ENCODE measurements at places on chromosomes 13 and 19.

DNA sequence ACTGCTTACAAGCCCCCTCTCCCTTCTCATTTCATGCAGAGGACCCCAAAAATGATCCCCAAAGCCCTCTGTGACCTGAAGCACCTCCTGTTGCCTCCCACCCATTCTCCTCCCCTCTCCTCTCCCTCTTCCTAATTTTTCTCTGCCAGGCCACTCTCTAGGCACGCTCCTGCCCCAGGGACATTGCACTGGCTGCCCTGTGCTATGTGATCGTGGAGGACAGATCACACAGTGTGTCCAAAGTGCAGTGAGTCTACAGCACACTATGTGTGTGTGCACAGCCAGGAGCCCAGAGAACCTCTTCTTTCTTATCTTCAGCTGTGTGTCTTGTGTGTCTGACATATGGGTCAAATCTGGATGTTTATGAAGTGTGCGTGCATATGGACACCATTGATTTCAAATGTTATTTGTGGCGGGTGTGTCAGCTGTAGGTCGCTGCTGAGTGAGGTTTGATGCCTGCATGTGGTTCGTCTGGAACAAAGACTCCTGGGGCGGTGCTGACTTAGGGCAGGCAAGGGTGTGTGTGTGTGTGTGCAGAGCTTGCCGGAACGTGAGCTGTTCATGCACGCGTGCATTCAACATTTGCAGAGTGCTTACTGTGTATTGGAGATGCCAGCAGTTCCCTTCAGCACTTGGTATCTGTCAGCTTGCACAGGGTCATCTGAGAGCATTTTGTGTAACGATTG, 2.1 kb upstream of the KLHL26 start:
- no peak for DNase-seq

- no peak for DNase-seq
Observed at GRCh38 chr19:50794876-50795663, 4.9 kb downstream of the ACP4 start.

DNA sequence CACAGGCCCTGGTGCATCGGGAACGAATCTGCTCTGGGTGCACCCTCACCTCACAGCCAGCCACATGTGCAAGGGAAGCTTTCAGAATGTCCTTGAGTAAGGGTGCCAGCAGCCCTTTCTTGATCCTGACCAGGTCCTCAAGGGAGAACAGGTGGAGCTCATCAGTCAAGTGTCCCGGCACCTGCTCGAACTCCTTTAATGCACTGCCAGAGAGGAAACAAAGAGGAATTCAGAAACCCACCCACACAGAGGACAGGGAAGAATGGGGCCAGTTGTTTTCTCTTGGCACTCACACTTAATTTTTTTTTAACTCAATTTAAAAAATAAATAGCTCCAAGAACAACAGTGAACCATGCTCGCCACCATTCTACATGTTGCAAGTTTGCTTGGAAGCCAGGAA, 41.7 kb downstream of the RUBCNL start:
- no peak for DNase-seq

DNA sequence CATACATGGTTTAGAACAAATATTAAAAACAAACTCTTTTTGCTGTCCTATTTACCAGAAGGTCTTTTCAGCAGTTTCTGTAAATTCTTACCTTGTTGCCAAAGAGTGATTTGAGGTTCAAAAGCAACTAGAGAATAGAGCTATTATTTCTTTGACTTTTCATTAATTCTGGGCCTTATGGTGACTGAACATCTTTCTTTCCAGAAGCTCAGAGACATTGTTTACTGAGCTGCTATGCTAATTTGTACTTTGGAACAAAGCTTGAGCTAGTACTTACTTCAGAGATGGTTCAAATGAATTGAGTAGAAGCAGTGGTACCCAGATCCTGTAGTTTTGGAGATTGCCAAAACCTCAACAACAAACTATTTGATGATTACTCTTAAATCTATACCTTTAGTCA, 331.2 kb downstream of the SPRY2 start:
- DNase-seq, result no peak

- DNase-seq, result no peak
Observed at GRCh38 chr19:979318-979741, 4.8 kb upstream of the WDR18 start.

GRCh38 chr13:24161010-24161775, 673 bp downstream of the SPATA13 start:
- peak; percentile 22 for DNase-seq

DNA sequence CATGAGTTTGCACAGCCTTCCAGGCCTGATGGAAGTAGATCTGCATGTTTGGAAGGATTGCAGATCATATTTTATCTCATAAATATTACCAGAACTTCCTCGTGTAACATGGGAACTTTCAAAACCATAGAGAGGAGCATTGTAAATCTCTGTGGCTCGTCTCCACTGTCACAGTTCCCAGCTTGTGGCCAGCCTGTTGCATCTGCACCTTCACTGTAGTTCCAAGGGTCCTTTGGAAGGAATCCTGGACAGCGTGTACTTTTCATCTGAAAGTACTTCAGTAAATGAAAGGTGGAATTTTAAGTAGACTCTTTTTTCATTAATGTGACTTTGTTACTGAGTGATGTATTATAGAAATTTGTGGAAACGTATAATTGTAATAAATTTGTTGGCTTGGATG, 105.4 kb downstream of the ATP11A start:
- DNase-seq, result no peak

- DNase-seq, result no peak
Observed at GRCh38 chr19:24159707-24160106, 72.7 kb downstream of the ZNF254 start.

DNA sequence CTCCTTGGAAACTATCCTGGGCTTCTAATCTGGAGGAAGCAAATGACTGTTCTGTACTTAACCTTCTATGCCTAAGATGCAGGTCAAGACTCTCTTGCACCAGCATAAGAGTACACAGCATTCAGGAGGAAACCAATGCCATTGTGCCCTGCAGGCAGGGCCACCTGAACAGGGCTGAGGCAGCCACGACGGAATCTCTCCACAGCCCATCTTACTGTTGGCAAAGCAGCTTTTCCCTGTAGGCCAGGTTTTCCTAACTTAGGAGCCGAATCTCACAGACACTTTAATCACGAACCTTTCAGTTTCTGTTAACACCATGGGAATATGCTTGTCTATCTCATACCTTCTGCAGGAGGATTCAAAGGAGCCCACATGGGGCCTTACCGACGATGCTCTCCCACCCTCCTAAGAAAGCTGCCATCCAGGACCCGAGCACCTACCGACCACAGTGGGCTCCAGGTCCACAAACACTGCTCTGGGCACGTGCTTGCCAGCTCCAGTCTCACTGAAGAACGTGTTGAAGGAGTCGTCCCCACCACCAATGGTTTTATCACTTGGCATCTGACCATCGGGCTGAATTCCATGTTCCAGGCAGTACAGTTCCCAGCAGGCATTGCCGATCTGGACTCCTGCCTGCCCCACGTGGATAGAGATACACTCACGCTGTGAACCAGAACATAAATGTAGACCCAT, 2.6 kb downstream of the TUBA3C start:
- DNase-seq, result no peak

DNA sequence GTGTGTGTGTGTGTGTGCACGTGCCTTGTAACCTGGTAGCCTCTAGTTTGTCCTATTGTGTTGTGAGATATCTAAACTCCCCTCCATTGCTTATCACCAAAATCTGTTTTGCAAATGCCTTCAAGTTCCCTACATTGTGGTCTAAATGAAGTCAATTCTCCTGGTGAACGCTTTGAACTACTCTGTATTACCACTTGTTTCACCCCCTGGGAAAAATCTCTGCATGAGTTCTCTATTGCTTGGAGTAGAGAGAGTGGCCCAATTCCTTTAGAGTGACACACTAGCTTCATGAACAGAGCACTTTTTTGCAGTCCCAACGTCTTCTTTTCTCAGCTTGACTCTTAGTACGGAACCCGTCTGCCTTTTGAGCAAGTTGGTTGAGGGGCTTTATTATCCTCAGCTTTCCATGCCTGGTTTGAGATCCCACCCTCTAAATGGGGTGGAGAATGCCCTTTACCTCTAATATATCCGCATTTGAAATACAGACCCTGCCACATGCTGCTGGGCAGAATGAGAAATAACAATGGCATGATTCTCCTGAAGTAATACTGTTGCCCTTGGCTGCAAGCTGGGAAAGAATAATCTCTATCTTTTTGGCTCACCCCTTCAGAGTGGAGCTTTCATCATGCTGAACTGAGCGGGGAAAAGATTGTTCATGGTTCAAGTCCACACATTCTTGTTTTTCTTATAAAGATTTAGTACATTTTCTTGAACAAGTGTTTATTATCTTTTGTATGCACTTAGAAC, 2545.3 kb downstream of the PCDH9 start:
- DNase-seq, result no peak

DNA sequence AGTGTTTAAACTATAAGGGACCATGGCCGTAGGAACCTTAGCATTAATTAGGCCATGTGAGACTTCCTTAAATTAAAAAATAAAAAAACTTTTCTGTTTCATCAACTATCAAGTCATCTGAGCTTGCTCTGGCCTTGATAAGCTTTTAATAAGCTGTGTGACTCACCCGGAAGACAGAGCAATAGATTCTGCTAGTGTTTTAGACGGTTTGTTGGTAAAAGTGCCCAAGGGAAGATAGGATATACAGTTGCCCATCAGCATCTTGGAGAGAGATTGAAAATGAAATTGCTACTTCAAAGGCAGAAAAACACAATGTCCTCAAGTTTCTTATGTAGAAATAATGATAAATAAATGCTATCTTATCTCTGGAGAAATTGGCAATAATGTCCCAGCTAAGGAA, 31.2 kb upstream of the RCBTB2 start:
- DNase-seq, result no peak

DNA sequence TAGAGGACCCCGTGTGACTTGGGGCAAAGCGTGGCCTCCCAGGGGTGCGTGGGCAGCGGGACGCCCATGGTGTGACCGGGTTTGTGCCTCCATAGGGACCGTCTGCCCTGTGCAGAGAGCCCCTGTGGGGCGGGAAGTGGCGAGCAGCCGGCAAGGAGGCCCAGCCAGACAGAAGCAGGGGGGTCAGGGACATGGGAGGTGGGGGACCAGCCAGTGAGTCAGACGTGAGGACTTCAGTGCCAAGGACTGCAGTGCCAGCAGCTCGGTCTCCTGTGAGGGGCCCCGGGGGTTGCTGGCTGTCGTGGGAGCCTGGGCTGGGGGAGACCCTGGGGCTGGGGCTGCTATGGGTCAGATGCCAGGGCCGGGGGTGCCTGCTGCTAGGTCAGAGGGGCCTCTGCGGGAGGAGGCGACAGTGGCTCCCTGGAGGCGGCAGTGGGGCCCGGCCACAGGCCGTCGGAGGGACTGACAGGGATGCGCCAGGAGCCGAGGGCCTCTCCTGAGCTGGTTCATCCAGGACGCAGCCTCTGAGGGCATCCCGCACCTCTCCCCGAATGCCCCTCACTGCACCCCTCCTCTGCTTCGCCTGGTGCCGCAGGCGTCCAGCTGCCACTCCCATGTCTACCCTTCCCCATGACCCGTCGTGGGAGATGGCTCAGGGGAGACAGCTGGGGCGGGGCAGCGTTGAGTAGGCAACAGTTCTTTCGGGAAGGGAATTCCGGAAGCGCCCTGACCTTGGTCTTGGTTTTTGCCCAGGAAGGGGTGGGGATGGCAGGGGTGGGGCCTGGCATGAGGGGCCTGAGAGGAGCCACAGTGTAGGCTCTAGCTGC, 80.0 kb downstream of the KDM4B start:
- no peak for DNase-seq

GRCh38 chr19:19740755-19741154, 7.8 kb upstream of the ZNF14 start:
- DNase-seq, result no peak

GRCh38 chr13:98675066-98675465, 77.4 kb downstream of the SLC15A1 start:
- no peak for DNase-seq

- no peak for DNase-seq
Observed at GRCh38 chr19:35822579-35822978, 9.9 kb upstream of the PRODH2 start.

GRCh38 chr19:7293762-7294557, at the start of gene INSR:
Gene INSR (minus strand): TSS chr19:7294414. CDS start chr19:7293891, 523 bp downstream.
- peak; percentile 75 for DNase-seq

GRCh38 chr13:29964181-29964845, 113.9 kb upstream of the UBL3 start:
- DNase-seq, result no peak

DNA sequence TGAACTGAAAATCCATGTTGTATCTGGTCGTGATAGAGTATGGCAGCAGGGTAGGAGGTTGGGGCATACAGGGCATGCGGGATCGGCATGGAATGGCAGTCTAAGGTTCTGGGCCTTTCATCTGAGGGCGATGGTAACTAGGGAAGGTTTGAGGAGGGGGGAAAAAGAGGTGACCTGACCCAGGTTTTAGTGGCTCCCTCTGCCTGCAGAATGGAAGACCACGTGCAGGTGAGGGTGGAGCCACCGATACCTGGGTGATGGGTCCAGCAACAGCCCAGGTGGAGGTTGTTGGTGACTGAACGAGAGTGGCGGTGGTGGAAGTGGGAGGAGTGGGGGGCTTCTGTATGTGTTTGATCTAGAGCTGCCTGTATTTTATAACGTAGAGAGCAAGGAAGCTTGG, 3.8 kb downstream of the ZNF749 start:
- no peak for DNase-seq

GRCh38 chr13:23993680-23993985, 96.3 kb upstream of the C1QTNF9B start:
- DNase-seq, result no peak

- no peak for DNase-seq
Observed at GRCh38 chr13:85700906-85701305, 98.3 kb downstream of the SLITRK6 start.

DNA sequence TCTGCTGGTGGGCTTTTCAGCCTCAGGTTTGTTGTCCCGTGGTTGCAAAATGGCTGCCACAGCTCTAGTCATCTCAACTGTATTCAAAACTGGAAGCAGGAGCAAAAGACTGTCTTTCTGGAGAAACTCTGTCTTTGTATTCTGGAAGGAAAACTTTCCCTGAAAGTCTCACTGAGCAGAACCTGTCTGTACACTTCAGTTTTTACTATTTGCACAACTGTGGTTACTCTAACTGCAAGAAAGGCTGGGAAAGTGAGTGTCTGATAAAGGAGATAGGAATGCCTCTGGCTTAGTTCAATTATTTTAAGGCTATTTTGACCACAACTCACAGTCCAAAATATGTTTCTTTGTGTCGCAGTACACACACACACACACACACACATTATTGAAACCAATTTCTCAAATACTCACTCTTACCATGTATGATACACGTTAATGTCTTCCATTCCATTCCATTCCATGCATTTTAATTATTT, 49.7 kb upstream of the EHD2 start:
- DNase-seq, result no peak

DNA sequence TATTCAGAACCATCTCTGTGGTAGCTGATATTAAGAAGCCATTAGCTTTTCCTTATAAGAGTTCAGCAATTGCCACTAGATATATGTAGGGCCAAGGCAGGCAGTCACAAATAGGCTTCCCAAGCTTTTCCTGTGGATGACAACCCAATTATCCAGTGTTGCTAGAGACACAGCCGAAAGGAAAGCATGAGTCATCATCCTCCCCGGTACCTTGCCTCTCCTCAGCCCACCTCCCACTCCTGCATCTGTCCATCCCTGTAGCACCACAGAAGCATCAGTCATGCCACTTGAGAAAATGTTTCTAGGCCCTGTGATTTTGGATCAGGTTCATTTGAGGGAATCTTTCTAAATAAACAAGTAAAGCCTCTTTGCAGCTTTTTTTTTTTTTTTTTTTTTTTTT, 204.3 kb downstream of the DNAJC15 start:
- no peak for DNase-seq

- DNase-seq, result peak; percentile 76
Observed at GRCh38 chr13:30792285-30793000, 57.1 kb downstream of the ALOX5AP start.
